ENCODE measurements at places on chromosomes 4 and X.

DNA sequence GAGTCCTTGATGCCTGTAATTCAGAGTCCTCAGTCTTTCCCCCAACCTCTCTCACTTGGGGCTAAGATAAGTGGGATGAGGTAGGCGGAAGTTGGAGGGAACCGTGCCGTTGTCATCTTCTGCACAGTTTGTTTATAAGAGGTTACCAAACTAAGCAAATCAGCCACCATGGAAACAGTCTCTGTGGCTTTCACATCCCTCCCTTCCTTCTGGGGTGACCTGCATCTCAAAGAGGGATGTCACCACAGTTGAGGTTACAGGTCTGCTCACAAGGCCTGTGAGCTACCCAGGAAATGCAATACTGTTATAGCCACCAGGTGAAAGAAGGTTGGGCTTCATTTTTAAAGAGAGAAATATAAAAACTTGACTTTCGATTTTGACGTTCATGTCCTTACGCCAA, 26.3 kb downstream of the RTL5 start:
- no peak for DNase-seq

GRCh38 chrX:109596015-109596414, 29.0 kb downstream of the KCNE5 start:
- no peak for DNase-seq

GRCh38 chrX:111881715-111882114, 5.7 kb downstream of the TRPC5OS start:
- DNase-seq: no peak

- no peak for DNase-seq
Observed at GRCh38 chrX:134743091-134743490, 84.8 kb upstream of the PLAC1 start.

DNA sequence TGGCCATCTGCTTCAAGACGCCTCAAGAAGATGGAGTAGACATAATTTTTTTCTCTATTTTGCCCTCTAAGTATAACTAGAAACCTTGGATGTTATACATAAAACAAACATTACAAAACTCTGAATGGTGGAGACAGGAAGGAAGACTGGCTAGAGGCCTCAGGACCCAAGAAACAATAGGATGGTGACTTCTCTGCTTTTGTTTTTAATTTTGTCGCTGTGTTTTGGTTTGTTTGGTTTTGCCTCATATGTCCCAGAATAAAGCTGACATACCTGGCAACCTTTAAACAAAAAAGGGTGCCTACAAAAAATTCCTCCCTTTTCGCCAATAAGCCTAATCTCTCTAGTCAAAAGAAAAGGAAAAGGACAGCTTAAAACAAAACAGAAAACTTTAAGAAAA, 109.1 kb downstream of the PPP4R3C start:
- DNase-seq: no peak

GRCh38 chrX:110992611-110993010, 103.4 kb upstream of the PAK3 start:
- DNase-seq: no peak

GRCh38 chr4:169604131-169604900, 8.1 kb downstream of the NEK1 start:
- DNase-seq: no peak

- DNase-seq: no peak
Observed at GRCh38 chr4:133160853-133161252, 11.8 kb downstream of the PCDH10 start.

GRCh38 chr4:123363729-123364128, 32.9 kb upstream of the SPRY1 start:
- DNase-seq: no peak

DNA sequence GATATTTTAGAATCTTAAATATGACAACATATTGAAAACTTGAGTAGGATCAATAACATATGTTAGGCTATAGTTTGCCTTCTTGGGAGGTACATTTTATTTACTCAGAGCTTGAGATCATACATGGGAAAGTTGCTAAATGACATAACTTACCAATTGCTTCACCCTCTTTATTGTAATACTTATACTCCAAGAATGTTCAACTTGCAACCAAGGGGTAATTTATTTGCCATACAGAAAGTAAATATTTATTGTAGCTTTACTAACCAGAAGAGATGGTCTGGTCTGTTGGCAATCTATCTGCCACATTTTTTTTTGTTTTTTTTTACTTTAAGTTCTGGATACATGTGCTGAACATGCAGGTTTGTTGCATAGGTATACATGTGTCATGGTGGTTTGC, 426.6 kb downstream of the ARHGAP24 start:
- DNase-seq: no peak

DNA sequence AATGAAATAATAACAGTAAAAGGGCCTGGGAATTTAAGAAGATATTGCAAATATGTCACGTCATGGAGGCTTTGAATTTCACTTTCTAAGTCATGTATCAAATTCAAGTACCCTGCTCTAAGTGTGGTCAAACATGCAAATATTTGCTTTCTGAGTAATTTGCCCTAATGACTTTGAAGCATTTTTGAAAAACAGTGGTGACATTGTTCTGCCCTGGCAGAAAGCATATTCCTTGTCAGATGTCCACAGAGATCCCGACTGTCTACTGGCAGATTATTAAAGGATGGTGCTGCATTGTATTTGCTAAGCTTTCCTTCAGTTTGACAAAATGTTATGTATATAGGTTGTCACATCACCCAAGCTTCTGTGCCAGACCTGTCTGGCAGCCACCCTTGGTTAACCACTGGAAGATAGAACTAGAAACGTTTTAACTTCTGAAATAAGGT, 92.5 kb downstream of the ANK2 start:
- no peak for DNase-seq

- DNase-seq: no peak
Observed at GRCh38 chr4:76772498-76773106, 125.3 kb downstream of the SOWAHB start.

DNA sequence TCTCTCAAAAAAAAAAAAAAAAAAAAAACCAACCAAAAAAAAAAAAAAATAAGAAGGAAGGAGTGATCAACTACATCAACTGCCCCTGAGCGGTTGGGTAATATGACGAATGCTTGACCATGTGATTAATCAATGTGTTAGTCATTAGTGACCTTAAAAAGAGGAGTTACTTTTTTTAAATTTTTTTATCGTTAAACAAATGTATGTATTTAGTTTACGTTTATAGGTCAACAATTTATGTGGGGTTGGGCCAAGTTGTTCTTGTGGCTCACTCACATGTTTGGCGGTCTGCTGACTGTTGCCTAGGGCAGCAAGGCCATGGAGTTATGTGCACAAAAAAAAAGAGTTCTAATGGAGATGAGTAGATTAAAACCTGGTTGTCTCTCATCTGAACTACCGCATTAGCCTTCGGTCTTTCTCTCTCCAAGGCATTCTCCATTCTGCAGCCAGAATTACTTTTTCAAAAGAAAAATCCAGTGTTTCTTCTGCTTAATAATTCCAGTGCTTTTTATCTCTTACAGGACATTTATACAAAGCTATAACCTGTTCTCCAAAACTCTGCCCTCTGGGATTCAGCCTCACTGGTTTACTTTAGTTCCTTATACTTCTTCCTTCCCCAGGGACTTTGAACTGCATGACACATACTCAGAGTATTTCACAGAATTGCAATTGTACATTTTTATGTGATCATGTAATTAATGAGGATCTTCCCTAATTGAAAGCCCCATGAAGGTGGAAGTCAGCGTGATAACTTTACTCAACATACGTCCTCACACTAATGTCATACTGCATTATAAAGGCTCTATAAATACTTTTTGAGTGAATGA, 505.5 kb downstream of the ANKRD50 start:
- no peak for DNase-seq

DNA sequence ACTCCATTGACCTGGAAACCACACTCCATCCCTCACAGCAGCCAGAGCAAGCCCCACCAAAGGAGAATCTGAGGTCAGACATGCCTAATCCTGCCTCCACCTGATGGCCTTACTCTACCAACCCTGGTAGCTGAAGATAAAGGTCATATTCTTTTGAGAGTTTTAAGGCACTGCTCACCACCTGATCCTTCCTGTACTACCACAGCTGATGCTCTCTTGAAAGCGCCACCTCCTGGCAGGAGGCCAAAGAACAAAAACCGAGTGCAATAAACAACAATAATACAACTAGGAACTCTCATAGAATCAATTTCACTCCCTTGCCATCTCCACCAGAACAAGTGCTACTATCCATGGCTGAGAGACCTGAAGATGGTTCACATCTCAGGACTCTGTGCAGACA, 301.6 kb downstream of the NAF1 start:
- no peak for DNase-seq

GRCh38 chr4:52107745-52108144, 56.6 kb downstream of the SPATA18 start:
- no peak for DNase-seq

- no peak for DNase-seq
Observed at GRCh38 chrX:72002875-72003274, 92.2 kb downstream of the NHSL2 start.

GRCh38 chr4:8468746-8469535, 28.4 kb downstream of the TRMT44 start:
- DNase-seq: peak; percentile 43

- no peak for DNase-seq
Observed at GRCh38 chr4:13427599-13428325, 56.4 kb downstream of the RAB28 start.

DNA sequence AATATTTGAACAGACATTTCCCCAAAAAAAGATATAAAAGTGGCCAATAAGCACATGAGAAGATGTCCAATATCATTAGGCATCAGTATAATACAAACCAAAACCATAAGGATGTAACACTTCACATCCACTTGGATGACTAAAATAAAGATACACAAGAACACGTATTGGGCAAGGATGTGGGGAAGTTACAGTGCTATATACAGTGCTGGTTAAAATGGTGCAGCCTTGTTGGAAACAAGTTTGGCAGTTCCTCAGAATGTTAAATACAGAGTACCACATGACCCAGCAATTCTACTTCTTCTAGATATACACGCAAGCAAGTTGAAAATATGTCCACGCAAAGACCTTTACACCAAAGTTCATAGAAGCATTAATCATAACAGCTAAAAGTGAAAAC, 58.9 kb downstream of the HAUS3 start:
- DNase-seq: no peak

DNA sequence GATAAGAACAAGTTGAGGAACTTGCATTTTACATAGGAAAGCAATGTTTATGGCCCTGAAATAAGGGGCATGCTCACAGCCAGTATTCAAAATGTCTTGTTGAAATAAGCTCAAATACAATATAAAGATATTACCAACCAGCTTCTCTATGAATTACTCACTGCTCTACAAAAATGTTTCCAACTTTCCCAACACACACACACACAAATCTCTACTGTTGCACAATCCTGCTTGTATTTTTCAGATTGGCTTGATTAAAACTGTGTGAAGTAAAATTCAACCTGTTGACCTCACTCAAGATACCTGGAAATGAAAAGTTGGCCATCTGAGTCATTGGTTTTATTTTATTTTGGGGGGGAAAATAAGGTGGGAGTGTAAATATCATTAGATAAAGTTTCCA, 128.6 kb downstream of the CHIC2 start:
- no peak for DNase-seq

GRCh38 chrX:78661836-78662235, 2.7 kb upstream of the RTL3 start:
- DNase-seq: no peak

DNA sequence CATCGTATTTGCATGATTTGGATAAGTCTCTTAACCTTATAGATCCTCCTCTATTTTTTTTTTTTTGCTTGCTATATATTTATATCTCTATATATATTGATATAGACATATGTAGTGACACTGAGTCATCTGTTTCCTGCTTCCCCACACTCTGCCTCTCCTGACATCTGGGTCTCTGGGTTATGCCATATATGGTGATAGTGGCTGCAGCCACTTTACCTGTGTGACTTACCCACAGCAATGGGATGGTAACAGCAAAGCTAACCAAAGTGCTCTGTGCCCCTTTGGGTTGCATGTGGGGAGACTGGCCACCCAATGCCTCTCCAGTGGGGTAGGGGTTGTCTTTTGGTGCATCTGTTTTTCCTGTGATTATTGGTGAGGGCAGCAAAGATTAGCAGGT, 14.5 kb downstream of the CMC4 start:
- no peak for DNase-seq
